PC-9 (cell line): ENCODE measurements at places on chromosomes 4 and X. TPM values are rescaled to one million over a fixed set of nuclear protein-coding genes. Genes with fewer than 3 reads are reported as not detected.

- DNase-seq: no peak
These were observed 695.4 kb upstream of the INTU start for GRCh38 chr4:126937342-126937741.

DNA sequence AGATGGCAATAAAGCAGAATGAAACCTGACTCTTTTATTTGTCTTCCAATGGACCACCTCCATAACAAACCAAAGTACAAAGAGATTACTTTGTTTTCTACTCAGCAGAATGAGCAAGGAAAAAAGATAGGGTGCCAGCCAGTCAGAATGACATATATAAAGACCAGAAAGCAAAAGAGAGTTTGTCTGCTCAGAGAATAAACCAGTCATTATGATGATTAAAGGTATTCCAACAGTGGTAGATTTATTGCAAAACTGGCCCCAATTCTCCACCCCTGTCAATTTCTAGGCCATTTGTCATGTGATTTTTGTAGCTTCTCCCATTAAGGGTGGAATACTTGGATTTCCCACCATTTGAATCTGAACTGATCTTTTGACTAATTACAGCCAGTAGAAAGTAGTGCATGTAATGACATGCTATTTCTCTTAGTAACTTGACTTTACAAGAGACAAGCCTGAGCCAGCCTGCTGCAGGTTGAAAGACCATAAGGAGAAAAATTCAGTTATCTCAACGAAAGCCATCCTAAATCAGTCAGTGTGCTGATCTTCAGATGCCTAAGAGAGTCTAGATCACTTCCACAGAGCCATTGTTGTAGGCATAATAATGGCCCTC, 203.1 kb downstream of the EPHA5 start:
- DNase-seq: no peak

GRCh38 chr4:38930707-38931106, 63.1 kb downstream of the FAM114A1 start:
- no peak for DNase-seq

Gene GAGE12E
- not detected in 2 replicates for total RNA-seq

GRCh38 chr4:64911846-64912245, 502.6 kb upstream of the TECRL start:
- no peak for DNase-seq

DNA sequence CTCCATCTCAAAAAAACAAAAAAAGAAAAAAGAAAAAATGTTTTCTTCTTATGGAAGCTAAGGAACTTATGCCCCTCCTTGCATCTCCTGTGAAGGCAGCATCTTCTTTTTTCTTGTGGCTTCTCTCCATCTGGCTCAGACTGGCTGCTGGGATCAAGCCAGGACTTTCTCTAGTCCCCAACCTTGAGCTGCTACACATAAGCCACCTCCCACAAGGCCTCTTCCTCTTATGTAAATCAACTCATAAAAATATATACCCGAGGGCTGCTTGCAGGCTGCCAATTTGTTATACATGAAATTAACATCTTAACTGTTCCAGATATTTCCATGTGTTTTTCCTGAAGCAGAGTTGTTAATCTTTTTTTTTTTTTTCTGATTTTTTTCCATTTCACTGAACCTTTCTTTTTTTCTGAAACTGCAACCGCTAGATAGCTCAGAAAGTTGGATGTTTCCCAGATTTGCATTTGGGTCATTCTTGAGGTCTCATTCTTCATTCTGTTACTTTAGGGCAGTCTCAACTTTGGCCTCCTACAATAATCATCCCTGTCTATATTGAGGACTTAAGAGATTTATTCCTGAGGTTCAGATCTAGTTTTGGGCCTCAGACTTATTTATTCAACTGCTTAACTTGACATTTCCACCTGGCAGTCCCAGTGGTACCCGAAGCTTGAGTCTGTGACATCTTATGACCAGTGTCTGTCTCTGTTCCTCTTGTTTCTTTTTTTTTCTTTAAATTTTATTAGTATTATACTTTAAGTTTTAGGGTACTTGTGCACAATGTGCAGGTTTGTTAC, 10.3 kb downstream of the SNX25 start:
- no peak for DNase-seq

Gene KLKB1
- total RNA-seq: not detected in 2 replicates

Gene FAM149A
- 0.26 and 0.80 TPM in 2 replicates for total RNA-seq

DNA sequence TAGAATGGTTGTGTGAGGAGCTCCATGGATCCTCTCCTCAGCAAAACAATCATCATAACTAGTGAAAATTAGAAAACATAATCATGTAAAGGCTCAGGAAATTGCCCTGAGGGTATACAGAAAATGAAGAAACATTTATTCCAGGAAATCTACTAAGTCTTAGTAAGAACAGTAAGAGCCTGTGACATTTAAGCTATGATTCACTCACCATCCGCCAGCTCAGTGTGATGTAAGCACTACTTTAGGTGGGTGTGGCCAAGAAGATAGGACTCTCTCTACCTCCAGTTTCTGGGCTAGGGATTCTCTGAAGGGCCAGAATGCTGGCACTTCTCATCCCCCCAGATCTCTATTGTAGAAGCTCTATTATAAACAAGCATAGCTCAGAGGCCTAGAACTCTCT, 147.5 kb downstream of the DLG3 start:
- DNase-seq: no peak

DNA sequence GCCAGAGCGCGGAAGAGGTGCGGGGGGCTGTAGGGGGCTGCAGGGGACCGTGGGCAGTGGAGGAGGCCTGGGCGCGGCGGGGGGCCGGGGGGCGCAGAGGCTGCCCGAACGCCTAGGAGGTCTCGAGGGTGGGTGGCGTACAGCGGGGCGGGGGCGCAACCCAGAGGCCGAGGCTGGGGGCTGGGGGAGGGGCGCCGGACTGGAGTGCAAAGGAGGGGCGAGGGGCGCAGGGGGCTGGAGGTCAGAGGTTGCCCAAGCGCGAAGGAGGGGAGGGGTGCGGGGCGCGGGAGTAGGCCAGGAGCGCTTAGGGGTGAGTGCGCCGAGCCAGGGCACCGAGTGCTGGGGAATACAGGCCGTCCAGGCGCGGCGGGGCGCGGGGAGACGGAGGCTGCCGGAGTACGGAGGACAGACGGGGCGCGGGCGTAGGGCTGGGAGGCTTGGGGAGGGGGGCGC, 255 bp downstream of the GYG2 start:
- DNase-seq: no peak

DNA sequence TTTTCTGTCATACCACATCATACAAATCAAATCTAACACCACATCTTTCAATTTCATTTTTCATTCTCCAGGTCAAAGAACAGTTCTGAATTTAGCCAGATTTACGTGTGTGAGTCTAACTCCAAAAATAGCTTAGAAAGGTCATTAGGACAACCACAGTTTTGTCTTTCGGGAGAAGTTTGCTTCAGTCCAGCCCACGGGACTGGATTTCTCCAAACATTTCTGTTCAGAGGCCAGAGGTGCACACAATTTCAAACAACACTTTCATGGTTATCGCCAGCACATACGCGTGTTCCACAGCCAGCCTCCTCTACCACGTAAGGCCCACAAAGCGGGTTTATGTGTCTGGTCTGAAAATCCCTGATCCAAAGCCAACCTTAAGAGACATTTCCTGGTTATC, 65.9 kb downstream of the VEGFC start:
- DNase-seq: no peak

GRCh38 chr4:131347816-131348215, 1801.3 kb upstream of the PCDH10 start:
- no peak for DNase-seq

- DNase-seq: no peak
These were observed 603.8 kb downstream of the IQCM start for GRCh38 chr4:149211876-149212275.

DNA sequence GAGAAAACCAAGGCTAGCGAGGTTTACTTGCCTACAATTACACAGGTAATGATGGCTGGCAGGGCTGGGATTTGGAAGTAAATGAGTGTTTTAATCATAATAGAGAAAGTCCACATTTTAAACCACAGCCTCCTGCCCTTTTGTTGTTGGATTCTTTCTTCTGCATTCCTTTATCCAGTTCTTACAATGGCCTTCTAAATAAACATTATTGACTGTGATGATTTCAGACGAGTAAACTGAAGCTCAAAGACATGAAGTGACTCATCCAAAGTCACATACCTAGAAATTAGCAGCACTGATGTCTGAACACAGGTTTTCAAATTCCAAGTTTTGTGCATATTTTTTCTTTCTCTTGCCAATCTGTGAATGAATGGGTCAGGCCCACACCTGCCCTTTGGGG, 51.2 kb upstream of the C1QTNF7 start:
- DNase-seq: no peak

- no peak for DNase-seq
These were observed 14.1 kb upstream of the SYTL4 start for GRCh38 chrX:100745806-100746537.

Gene CENPI
- 18.0 and 26.1 TPM in 2 replicates for total RNA-seq

Gene TAF7L
- total RNA-seq: 0.24 and 0.25 TPM in 2 replicates
